Activated T-helper 1 cell treated with anti-CD3 and anti-CD28 coated beads, Interleukin-12 subunit alpha, Interleukin-12 subunit beta, Interleukin-2, Interleukin-4 antibody, amounts not matched to agents 30 ng/mL and 10 ng/mL and 1 ng/mL, durations not matched to agents 14 hours and 24 hours and 36 hours (primary cell): ENCODE measurements at places on chromosomes 2 and 18.

DNA sequence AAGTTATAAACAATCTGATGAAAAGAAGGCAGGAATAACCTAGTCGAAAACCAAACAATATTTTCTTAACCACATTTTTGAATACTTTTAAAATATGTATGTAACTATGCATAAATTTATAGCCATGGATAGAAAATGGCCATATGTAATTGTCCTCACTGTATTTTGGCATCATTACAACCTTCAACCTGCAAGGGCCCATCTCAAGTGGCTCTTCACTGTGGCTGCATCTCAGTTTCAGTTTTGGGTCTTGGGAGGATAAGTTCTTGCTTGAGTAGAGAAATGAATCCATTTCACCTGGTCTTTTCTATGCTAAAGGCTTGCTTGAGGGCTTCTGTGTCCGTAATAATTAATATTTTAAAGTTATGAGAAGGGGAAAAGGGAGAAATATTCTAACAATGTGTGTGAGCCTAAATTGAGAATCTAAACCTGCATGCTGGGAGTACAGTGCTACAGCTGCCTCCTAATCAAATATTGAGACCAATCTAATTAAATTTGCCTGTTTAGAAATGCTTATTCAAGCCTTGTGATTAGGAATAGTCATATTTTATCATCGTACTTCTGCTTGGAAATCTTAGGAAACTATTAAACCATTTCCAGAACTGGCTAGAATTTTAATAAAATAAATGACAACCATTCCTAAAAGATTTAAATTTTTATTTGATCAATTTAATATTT lies 92.5 kb downstream of the EML4 start:
- no peak for DNase-seq

DNA sequence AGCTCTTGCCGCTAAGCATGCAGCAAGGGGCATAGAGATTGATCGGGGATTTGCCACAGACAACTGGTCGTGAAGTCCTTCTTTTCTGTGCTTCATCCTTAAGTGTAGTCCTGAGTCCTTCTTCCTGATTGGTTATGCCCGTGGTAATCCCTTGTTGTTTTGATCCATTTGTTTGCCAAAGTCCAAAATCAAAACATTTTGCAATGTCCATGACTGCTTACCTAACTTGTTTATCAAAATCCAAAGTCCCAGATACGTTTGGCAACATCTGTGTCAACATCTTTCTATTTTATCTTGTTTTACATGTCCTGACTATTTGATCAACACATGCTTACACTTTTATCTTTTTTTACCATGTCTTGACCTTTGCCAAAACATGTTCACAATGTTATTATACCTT lies 229.0 kb upstream of the ZNF804A start:
- DNase-seq = no peak

DNA sequence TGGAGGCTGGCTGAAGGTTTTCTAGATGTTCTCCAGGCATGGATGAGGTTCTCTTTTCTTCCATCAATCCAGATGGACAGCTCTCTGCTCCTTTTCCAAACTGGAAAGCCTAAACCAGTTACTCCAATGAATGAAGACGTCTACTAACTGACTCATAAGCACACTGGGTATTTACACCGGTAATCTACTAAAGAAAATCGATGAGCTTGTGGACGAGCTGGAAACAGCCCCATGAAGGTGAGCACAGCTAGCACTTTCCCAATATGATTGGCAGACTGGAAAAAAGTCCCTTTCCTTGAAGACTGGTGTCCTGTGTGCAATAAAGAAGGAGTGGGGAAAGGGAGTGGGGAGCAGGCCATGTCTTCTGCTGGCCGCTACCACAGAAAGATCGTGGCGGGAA lies 84.0 kb downstream of the ACTR2 start:
- no peak for DNase-seq

DNA sequence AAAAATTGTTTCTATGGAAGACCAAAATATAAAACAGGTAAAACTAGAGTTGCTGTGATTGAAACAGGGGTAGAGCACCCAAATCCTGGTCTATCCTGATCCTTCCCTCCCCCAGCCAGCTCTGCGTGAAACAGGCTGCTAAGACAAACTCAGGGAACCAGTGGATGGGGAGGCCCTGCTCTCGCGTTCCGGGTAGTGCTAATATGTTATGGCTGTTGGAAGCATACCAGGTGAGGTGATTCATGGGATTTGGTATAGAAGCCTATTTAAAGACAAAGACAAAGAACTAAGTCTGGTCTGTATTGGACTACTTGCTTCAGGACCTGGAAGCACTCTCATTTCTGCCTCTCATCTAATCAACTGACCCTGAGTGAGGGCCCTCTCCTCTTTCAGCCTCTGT lies 63.0 kb upstream of the CCBE1 start:
- no peak for DNase-seq
